ENCODE measurements at places on chromosomes 13 and 19.

DNA sequence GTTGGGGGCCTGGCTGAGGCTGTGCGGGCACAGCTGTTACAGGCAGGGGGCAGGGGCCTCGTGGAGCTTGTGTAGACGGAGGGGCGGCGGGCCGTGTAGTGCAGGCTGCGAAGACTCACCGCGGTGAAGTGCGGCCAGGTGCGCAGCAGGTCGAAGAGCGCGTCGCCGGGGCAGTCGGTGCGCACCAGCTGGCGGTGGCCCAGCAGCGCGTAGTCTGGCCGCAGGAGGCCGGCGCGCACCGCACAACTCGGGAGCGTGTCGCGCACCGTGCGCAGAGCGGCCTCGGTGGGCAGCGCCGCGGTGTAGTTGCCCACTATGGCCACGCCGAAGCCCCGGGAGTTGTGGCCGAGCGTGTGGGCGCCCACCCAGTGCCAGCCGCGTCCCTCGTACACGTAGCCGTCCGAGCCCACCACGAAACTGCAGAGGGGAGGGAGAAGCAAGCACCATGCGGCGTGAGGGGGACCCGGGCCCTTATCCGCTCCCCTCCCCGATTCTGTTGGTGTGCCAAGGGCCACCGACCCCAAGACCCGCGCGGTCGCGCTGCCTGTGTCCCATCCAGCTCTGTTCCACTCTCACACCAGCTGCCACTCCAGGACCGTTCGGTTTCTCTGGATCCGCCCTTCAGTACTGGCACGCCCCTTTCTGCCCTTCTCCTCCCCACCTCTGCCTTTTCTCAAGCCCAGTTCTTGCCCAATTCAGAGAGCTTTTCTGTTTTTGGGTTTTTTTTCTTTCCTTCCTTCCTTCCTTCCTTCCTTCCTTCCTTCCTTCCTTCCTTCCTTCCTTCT is 5.4 kb upstream of the RASAL3 start:
- no peak for DNase-seq

DNA sequence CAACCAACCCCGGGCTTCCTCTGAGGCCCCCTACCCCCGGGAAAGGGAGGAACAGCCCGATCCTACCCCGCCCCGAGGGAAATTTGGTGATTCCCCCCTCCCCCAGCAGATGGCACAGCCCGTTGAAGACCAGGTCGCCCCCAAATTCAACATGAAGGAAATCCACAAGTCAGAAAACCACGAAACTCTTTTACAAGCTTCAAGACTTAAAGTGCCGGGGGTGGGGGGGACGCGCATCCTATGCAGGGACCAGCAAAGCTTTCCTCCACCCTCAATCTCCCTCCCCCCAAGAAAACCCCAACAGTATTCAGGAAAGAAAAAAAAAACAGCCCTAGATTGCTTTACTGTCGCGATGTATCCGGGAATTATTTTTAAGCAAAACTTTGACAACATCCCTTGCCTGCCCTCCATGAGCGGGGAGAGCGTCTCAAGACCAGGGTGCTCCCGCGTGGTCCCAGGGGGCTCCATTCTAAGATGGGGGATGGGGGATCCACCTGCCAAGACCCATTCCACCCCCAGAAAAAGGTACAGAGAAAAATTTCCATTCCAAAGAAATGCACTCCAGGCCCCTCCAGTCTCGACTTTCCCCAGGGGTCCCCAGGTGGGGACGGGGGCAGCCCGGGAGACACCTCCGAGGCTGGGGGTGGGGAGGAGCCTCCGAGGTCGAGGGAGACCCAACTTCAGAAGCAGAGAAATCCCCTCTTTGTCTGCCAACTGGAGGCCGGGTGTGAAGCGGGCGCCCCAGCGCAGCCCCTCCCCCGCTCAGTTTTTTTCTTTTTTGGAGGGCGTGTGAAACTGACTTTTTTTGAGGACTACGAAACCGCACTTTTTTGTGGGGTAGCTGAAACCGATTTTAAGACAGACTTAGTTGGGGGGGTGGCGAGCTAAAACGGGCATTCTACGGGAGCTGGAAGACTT is 1.5 kb downstream of the TCF3 start:
- no peak for DNase-seq

DNA sequence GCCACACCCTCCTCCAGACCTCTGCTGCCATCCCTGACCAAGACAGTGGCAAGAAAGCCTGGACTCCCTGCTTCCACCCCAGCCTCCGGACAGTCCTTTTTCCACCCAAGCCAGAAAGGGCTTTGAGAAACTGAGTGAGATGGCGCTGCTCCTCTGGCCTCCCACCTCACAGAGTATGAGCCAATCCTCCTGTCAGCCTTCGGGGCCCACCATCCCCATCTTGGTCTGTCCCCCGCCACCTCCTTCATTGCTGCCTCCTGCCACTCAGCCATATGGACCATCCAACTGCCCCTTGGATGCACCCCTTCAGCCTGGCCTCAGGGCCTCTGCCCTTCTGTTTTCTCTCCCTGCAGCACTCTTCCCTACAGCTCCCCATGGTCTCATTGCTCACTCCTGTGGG is 125.7 kb downstream of the CRYL1 start:
- no peak for DNase-seq

DNA sequence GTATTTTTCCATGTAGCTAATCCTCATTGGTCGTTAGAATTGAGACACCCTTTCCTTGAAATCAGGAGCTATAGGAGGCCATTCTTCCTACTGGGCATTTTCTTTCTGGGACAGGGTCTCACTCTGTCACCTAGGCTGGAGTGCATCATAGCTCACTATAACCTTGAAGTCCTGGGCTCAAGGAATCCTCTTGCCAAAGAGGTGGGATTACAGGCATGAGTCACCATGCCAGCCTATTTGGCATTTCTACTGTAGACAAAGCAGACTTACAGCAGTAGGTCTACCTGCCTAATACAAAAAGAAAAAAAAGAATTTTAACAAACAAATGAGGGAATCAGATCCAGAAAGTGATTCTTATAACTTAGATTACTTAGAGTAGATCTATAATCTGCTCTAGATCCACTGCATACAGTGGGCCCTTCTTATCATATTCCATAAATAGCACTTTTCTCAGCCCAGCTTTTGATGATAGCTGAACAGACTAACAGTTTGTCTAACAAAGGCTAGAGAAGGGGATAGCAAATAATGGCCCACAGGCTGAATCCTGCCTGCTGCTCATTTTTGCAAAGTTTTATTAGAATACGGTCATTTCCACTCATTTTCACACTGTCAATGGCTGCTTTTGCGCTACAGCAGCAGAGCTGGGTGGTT is 36.7 kb upstream of the USPL1 start:
- DNase-seq, result no peak

DNA sequence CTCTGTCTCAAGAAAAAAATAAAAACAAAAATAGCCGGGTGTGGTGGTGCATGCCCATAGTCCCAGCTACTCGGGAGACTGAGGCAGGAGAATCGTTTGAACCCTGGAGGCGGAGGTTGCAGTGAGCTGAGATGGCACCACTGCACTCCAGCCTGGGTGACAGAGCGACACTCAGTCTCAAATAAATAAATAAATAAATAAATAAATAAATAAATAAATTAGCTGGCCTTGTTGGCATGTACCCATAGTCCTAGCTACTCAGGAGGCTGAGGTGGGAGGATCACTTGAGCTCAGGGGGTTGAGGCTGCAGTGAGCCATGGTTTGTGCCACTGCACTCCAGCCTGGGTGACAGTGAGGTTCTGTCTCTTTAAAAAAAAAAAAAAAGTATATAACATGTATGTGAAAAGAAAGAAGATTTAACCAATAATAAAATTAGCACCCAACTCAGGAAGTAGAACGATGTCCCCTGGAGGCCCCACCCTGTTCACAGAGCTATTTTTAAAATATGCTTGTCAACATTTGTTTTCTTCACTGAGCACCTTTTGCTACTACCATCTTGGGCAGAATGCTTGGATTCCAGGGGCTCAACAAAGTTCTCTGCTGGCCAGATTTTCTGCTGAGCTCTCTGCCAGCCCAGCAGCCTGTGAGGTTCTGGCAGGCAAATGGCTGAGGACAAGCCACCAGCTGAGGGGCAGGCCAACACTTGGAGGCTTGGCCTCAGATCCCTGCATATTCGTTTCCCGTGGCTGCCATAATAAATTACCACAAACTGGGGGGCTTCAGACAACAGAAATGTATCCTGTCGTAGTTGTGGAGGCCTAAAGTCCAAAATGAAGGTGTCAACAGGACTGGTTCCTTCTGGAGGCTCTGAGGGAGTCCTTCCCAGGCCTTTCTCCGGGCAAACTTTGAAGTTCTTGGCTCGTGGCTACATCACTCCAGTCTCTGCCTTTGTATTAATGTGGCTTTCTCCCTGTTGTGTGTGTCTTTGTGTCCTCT is 5.2 kb downstream of the SLC25A42 start:
- DNase-seq, result no peak

DNA sequence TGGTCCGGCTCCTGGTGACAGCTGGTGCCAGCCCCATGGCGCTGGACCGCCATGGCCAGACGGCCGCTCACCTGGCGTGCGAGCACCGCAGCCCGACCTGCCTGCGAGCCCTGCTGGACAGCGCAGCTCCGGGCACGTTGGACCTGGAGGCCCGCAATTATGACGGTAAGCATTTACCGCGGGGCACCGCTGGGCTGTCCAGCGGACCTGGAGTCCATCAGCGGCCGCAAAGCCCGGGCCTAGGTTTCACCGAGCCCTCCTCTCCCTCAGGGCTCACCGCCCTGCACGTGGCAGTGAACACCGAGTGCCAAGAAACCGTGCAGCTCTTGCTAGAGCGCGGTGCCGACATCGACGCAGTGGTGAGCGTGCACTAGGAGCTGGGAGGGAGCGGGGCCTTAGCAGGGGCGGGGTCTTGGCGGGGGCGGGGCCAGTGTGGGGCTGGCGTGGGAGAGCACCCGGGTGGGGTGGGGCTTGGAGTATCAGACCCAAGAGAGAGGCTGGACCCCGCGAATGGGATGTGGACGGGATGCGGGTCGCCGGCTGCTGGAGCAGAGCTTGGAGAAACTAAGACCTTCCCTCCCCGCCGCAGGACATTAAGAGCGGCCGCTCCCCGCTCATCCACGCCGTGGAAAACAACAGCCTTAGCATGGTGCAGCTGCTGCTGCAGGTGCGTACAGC is 8.7 kb downstream of the BCL3 start:
- no peak for DNase-seq

GRCh38 chr19:10093295-10094186 is 7.4 kb downstream of the SHFL start:
- no peak for DNase-seq

GRCh38 chr19:45791744-45792469 is 738 bp downstream of the DMWD start:
- no peak for DNase-seq

GRCh38 chr13:114152285-114152645 is 19.8 kb upstream of the RASA3 start:
- DNase-seq, result no peak

DNA sequence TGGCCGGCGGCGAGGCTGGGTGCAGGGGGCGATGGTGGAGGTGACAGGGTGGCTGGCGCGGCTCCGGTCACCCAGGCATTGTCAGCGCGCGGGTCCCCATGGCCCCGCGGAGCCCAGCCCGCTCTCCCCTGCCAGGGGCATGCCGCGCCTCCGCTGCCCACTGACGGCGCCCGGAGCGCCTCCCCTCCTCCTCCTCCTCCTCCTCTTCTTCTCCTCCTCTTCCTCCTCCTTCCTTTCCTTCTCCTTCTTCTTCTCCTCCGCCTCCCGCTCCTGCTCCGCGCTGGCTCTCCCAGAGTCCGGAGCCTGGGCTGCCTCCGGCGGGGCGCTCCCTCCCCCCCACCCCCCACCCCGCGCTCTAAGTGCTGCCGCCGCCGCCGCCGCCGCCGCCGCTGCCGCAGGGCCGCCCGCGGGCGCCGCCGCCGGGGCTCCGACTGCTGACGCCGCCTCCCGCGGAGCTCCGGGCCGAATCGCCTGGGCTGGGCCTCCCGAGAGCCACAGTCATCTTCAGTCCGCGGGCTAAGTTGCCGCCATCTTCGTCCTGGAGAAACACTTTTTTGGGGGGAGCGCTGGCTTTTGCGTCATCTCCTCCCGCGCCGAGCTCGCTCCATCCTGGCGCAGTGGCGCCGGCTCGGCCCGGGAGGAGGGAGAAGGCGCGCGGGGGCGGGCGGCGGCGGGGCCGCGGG is 348.3 kb downstream of the LIG4 start:
- DNase-seq, result peak; percentile 76

GRCh38 chr13:100721885-100722512 is 47.4 kb upstream of the TMTC4 start:
- peak; percentile 79 for DNase-seq

DNA sequence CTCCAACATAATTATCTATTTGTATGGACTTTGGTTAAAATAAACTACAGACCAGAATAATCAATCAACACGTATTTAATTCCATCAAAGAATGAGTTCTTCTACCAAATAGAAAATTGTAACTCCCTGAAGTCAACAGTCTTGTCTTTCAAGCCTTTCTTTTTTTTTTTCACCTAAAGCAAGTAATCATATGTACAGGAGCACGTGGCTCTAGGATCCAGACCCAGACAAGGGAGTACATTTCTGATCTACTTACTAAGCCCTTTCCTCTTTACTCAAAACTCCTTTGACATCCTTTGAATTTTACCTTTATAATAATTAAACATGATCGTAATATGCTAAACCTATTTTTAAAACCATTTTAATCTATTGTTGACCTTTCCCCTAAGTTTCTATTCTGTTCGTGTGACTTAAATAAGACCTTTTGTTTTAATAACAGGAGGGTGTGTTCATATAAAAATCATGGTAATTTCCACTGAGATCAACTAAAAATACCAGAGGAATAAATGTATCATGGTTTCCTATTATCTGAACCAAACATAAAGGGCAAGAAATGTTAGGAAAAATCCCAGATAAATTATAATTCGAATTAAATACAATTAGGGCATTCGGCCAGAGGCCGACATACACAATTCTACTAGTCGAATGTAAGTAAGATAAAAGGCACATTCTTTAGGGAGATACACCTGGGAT is 1.7 kb downstream of the SLC7A1 start:
- no peak for DNase-seq

GRCh38 chr19:7900931-7901330 is 2.7 kb upstream of the MAP2K7 start:
- DNase-seq, result no peak

DNA sequence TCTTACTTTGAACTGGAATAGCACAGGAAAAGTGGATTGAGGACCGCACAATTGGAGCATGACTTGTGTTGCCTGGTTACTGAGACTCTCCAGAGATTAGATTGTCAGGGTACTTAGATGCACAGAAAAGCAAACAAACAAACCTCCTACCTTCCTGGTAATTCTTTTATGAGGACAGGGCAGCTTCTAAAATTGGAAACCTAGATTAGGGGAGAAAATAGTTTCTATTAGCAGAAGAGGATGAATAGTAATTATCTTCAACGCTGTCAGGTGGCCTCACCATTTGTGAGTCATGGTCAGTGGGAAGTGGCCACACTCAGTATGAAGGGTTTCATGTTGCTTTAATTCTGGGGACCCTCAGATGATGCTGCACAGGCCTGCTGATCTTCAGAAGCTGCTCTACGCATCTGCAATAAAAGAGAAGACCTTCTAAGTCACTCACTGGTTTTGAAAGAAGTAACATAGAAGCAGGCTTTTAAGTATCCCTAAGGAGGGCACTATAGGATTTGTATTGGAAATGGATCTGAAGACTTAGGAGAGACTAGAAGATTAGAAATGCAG is 106.8 kb downstream of the LACC1 start:
- DNase-seq, result peak; percentile 76

DNA sequence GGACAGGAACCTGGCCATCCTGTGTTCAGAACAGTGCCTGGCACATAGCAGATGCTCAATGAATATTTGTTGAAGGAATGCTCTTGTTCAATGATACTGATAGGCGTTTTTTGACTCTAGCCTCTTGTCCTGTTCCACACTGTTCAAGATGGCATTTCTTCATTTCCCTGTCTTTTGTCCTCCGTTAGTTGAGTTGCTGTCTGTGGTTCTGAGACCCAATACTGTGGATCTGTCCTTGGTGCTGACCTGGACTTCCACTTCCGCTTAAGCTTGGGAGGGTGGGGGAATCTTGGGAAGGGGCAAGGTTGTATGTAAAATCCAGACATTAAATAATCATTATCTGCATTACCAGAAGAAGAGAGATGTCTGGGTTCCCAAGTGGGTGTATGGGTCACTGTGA is 8.3 kb upstream of the KCNN4 start:
- DNase-seq, result no peak

Data from NCI-H1092 treated with DMSO at 0.1 percent for 48 hours (cell line).